ENCODE measurements at places on chromosomes 5 and 9.

DNA sequence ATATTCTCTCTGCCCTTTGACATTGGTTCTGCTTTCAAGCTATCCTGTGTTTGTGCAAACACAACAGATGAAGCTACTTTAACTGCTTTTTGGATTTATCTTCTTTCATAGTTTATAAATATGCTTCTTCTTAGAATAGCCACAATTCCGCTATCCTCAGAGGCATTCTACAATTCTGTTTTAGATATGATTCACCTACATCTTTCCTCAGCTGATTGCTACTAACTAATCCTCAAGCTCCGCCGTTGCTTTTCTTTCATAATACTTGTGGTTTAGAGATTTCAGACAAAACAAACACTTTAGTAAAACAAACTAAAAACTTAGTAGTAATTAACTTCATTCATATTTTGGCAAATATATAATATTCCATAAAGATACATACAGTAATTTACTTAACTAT, 52.5 kb downstream of the ECPAS start:
- no peak for ATAC-seq

DNA sequence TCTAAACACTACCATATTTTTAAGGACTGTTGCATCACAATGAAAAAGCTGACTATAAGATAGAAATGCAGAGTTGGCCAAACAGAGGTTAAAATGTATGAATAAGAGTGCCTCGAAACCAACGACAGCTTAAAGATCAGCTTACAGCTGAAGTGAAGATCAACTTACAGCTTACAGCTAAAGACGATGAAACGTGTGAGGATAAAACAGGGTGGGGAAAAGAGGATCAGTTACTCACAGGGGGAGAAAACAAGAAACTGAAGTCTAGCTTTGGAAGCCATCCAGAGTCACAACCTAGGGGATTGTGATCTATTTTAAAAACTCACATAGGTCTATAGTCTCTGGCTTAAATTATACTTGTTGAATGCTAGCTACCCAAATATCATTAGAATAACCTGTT, 220.0 kb downstream of the SNCAIP start:
- ATAC-seq = no peak

DNA sequence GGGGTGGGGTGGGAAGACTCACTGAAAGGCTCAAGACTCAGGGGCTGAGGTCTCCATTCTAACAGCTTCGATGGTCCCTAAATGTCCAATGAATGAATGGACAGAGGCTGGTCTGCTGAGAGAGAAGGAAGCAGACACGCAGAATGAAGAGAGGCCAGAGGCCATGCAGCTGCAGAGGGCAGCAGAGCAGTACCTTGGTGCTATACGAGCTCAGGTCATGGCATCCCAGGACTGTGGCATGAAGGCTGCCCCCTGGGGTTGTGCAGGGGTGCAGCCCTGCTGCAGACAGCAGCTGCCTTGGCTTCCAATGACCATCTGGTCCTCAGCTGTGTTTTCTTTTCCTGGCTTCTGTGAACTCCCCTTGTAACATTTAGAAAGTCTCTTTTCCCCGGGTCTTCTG, 15.2 kb upstream of the CORO2A start:
- ATAC-seq = no peak

GRCh38 chr5:143302341-143303045, 101.0 kb downstream of the NR3C1 start:
- no peak for ATAC-seq

DNA sequence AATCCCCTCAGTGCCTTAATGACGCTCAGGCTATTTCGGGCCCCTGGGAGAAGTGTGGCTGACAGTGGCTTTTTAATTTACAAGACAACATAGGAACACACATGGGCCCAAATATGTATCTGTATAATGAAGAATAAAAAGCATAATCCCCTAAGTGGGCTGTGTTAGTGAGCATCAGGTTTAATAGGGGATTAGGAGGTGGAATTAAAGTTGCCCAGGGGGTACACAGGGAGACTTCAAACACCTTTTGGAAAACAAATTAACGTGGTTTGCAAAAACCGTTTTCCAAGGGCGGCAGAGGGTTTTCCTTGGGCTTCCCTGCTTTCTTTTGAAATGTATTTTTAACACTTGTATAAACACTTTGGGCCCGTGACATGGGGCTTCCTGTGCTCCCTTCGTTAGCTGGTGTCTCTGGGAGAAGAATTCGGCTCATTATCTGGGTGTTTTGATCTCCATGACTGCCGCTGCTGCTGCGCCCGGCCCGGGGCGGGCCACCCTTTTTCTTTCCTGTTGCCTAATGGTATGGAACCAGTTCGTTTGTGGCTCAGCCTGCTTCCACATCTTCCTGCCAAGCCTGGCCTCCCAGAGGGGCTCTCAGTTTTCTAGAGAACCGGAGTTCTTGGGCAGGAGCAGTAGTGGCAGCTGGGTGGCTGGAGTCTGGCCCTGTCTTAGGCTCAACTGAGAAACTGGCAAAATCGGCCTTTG, 173.0 kb downstream of the MACROH2A1 start:
- no peak for ATAC-seq

GRCh38 chr9:89710697-89711096, 105.9 kb downstream of the GADD45G start:
- no peak for ATAC-seq

DNA sequence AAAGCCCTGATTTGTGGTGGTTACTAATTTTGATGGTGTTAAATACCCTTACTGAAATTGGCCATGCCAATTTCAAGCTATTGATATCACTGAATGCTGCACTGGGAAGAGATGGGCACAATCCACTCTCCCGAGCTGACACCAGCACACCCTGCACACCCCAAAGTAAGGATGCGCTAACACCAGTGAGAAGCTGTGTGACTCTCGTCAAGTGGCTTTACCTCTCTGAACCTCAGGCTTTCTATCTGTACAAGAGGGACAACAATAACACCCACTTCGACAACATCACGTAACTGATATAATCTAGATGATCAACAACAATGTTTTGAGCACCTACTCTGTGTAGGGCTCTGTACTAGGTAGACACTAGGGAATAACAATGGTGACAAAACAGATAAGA, 8.0 kb upstream of the AKNA start:
- no peak for ATAC-seq
